ENCODE measurements at places on chromosomes 6 and 20. TPM values are rescaled to one million over a fixed set of nuclear protein-coding genes. Genes with fewer than 3 reads are reported as not detected.
A peak's percentile ranks its signal among the peaks of the same experiment; 100 is the strongest.

GRCh38 chr20:16752082-16752481 lies 3.9 kb downstream of the OTOR start:
- DNase-seq, result no peak

The IP6K3 gene
- total RNA-seq, result not detected

- no peak for DNase-seq
These were observed 268.5 kb upstream of the MARCKS start for GRCh38 chr6:113588646-113589045.

- DNase-seq, result no peak
These were observed 261.4 kb downstream of the KHDC1L start for GRCh38 chr6:72963946-72964345.

The DSN1 gene
- 23.9 TPM for total RNA-seq

The BHLHE23 gene
- not detected for total RNA-seq

DNA sequence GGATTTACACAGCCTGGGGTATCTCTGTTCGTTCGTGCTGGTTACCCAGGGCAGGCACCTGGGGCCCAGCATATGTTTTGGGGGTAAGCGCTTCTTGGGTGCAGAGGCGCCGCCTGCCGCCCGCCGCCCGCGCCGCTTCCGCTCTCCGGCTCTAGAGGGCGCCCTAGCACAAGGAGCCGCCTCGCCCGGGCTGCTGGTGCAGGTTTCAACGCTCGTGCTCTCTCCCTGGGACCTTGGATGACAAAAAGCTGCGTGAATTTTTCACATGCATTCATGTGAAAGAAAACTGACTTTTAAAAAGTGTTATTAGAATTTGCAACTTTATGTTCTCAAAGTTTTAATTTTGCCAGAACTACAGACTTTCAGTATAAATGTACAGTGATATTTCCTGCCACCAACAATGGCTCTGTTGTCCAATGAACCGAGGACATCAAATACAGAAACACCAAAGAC lies 32.5 kb downstream of the PRR18 start:
- peak; percentile 78 for DNase-seq

GRCh38 chr6:137878029-137878428 lies 11.0 kb downstream of the TNFAIP3 start:
- no peak for DNase-seq

DNA sequence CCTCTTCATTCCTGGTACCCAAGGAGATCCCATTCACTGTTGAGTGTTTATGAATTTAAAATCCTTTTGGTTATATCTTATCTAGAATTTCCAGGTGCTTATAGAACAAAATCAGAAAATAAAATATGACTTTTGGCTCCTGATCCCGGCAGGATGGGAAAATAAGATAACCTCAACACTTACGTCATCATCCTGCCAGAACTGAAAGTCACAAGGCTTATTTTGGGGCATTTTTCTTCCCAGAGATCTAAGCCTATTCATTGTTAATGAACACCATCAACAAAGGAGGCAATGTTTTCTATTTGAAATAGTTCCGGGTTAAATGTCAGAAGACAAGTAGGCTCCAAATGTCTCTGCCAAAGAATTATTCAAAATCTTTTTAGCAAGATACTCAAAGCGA lies 580.6 kb downstream of the TFAP2A start:
- DNase-seq, result no peak

The CD93 gene
- total RNA-seq, result 0.11 TPM
